AG20443 (cell line): ENCODE measurements at places on chromosomes 4 and X.

- DNase-seq, result peak; percentile 89
These were observed 1.2 kb upstream of the CHRNA9 start for GRCh38 chr4:40333921-40334352.

DNA sequence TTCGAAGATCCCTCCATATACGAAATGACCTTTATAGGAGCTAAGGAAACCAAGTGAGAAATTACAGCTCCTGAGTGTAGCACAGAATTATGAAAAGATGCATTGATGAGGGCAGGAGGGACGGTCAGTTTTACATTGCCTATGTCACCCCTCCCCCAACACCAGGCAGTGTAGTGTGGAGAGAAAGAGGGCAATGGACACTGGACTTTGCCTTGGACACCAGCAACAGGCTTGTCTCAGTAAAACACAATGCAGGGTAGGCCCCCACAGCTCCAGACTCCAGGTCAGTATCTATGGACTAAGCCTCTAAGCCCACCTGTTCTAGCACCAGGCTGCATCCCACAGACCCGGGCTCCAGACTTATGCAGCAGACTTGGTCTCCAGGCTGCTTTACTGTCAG, 16.5 kb downstream of the APOOL start:
- no peak for DNase-seq

DNA sequence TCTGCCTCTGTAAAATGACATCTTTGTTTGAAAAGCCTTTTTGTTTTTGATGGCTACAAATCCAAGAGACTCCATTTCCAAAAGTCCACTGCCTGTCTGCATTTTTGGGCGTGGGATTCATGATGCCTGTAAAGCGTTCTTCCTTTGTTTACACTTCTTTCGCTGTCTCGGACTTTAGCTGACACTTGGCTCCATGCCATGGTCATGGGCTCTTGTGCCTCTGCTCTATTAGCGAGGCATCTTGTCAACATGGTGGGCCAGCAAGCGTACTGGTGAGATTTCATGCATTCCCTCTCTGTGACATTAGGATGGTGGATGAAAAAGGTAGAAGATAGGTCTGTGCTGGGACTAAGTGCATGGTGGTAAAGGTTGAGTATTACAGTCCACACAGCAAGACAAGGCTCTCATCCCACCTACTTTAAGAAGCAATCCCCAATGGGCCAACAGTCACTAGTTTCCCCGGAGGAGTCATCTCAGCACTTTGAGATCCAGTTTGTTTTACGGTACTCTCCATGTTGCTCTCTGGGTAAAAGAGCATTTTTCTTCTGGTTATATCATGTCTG, 298.2 kb upstream of the KLF3 start:
- DNase-seq, result no peak

DNA sequence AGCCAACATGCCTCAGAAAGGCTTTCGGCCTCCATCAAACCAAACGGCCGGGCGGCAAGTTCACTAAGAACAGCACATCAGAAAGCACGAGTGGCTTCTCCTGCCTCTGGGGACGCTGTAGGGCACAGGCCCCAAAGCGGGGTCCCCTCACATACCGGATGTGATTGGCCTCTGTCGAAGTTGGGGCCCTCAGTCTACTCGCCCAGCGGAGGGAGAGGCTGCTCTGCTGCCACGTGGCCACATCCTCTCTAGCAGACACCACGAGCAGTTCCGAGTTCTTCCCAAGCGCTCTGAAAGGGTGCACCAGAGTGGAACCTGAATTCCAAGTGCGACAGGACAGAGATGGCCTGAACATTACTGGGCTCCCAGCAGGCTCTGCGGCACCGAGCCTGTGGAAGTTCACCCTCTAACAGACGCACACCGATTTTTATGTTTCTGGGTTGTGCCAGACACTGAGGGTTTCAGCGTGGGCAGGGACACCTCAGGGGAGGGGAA, 21.1 kb downstream of the NOP14 start:
- DNase-seq, result no peak

- DNase-seq, result no peak
These were observed 63.2 kb upstream of the CT83 start for GRCh38 chrX:116526010-116526409.

DNA sequence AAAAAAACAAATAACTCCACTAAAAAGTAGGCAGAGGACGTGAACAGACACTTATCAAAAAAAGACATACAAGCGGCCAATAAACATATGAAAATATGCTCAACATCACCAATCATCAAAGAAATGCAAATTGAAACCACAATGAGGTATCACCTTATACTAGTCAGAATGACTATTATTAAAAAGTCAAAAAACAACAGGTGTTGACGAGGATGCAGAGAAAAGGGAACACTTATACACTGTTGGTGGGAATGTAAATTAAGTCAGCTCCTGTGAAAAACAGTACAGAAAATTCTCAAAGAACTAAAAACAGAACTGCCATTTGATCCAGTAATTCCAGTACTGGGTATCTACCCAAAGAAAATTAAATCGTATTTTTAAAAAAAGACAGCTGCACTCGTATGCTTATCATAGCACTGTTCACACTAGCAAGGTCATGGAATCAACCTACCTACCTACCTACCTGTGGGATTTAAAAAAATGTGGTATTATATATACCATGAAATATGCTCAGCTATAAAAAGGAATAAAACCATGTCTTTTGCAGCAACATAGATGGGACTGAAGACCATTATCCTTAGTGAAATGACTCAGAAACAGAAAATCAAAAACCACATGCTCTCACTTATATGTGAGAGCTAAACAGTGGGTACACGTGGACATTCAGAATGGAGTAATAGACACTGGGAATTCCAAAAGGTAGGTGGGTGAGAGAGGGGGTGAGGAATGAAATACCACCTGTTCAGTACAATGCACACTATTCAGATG, 24.8 kb upstream of the PTPN13 start:
- DNase-seq, result no peak

GRCh38 chrX:22662776-22663175, 337.0 kb upstream of the DDX53 start:
- no peak for DNase-seq

- DNase-seq, result no peak
These were observed 90.0 kb downstream of the SORBS2 start for GRCh38 chr4:185722029-185722316.

DNA sequence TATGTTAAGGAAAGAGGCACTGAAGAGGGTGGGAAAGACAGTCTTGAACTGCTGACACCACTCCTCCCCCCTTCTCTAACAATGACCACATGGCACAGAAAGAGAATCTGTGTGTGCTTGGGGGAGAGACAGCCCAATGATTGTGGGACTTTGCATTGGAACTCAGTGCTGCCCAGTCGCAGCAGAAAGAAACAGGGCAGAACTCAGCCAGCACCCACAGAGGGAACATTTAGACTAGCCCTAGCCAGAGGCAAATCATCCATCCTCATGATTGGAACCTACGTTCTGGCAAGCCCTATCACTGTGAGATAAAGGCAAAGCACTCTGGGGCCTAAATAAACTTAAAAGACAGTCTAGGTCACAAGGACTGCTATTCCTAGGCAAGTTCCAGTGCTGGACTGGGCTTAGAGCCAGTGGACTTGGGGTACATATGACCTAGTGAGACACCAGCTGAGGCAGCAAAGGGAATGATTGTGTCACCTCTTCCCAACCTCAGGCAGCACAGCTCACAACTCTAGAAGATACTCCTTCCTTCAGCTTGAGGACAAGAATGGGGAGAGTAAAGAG, 132.8 kb upstream of the S100G start:
- DNase-seq, result no peak

DNA sequence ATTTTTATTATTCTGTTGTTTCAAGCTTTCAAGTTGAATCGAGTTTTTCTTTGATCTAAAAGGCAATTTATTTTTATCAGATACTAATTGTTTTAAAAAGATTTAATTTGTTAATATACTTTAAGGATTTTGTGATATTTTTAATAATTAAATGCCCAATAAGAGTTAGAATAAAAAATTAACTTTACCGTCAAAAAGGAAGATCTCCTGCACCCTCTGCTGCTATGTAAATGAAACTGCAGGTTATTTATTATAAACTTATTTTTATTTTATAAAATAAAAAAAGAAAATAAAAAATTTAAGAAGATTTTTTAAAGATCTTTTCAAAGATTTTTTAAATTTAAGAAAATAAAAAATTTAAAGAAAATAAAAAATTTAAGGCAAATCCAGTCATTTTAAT, 166.1 kb downstream of the CCSER1 start:
- no peak for DNase-seq

- DNase-seq, result no peak
These were observed 35.8 kb upstream of the MMAA start for GRCh38 chr4:145583191-145584055.

- DNase-seq, result no peak
These were observed 4.9 kb upstream of the BCOR start for GRCh38 chrX:40102393-40103381.

DNA sequence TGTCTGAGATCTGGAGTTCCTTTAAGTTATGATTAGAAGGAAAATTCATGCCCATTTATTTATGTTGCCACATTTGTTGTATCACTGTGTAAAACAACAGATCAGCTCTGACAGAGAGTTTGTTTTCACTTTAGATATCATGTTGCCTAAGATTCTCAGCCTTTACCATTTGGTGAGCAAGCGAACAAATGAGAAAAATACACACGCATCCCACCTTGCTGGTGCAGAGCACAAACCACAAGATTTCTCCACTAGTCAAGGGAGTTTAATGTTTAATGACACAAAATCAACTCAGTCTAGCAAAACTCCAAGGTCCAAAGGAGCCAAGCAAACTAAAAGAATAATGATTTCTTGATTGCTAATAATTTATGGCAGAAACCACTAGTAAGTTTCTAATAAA, 27.7 kb downstream of the FGF5 start:
- no peak for DNase-seq
